Left hindlimb (tissue), 1 donor: ENCODE measurements at places on chromosomes 1 and 21.

DNA sequence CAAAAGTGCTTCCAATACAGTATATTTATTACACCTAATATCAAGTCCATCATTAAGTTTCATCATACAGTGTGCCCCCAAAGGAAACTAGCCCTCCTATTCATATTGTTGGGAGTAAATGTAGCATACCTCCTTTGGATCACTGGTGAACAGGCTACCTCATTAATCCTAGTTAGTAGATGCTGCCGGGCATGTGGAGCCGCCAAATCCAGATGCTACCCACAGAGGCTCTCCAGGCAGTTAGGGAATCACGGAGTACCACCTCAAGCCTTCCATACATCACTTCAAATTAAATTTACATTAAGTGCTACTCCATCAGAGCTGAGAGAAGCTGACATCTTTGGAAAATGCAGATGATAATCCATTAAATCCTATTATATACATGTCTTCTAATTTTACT lies 121.7 kb upstream of the FOXD3 start:
- no peak for DNase-seq

DNA sequence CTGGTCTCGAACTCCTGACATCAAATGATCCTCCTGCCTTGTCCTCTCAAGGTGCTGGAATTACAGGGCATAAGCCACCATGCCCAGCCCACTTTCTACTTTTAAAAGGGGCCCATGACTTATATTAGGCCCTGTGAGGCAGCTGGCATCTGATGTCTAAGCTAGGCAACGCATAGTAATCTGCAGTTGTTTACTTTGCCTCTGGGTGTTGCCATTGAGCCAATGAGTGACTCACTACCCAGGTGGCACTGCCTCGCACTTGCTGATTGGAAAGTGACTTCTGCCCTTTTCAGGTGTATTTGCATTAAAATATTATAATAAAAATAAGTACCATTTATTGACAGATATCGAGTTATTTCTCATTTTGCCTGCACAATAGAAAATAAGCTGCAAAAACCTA lies 84.9 kb downstream of the KIF14 start:
- no peak for DNase-seq

- DNase-seq, result no peak
These were observed 10.9 kb downstream of the PCSK9 start for GRCh38 chr1:55050283-55050682.

GRCh38 chr1:116460261-116460660 lies 87.2 kb downstream of the ATP1A1 start:
- no peak for DNase-seq

- DNase-seq, result no peak
These were observed 233.8 kb downstream of the RHOU start for GRCh38 chr1:228968891-228969606.

GRCh38 chr1:15957221-15958095 lies 18.4 kb downstream of the ZBTB17 start:
- DNase-seq, result no peak

- no peak for DNase-seq
These were observed 15.7 kb downstream of the GPR3 start for GRCh38 chr1:27408151-27408550.

GRCh38 chr21:40853956-40854688 lies 7.2 kb upstream of the DSCAM start:
- no peak for DNase-seq

DNA sequence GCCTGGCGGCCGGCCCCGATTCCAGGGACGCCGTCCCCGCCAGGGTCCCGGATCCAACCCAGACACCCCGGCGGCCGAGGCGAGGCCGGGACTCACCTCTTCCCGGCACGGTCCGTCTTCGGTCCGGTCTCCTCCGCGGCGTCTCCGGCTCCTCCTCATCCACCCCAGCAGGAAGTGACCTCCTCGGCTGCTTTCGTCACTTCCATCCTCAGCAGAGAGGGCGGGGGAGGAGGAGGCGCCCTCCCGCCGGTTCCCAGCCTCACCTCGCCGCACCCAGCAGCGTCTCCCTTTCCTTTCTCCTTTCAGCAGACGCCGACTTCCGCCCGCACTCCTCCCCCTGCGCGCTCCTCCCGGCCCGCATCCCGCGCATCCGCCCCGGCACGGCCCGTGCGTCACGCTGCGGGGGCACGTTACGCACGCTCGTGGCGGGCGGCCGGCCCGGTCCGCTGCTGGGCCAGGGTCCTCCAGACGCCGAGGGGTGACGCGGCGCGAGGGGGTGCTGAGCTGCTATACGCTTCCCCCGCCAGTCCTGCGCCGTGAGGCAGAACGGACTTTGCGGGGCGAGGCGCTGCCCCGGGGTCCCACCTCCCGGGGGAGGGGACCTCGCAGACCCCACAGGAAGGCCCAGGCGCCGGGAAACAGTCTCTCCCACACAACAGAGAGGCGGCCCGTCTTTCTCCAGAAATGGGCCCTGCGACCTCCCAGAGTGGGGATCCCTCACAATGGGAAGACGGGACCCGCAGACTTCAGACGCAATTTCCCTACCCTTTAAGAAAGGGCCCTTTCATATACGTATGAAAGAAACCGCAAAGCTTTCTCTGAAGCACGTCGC lies at the start of gene ETV3:
ETV3 (minus strand) TSS at position 176 of the 832 bp plus-strand sequence. CDS start 2,043 bp downstream, outside the sequence.
- DNase-seq, result peak; percentile 94

GRCh38 chr1:190168893-190169280 lies 308.8 kb downstream of the BRINP3 start:
- no peak for DNase-seq

DNA sequence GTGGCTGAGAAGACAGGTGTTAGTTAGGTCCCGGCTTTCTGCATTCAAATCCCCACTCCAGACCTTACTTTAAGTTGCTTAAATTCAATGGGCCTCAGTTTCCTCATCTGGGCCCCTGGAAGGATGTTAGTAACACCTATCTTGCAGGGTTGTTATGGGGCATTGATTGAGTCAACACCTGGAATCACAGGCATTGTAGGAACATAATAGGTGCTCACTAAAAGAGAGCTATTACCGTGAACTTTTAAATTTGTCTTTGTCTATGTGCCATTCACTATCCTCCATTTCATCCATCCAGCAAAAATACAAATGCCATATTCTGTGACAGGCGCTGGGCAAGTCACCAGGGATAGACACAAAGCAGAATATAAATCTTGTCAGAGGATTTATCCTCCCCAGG lies 10.5 kb upstream of the MAPKAPK2 start:
- no peak for DNase-seq

DNA sequence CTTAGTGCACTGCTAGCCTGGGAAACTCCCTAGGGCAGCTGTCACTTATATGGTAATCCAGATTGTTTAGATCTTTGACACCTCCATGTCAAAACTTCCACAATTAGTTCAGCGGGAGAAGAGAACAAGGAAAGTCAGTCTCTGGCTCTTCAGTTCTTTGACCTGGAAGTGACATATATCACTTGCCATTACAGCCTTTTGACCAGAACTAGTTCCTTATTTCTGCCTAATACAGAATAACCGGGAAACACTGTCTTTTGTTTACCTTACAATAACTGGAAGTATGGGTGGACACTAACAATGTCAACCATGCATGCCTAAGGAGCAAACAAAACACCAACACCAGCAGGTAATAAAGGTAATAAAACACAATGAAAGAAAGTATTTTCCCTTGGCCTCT lies 68.3 kb downstream of the C4BPA start:
- no peak for DNase-seq

- no peak for DNase-seq
These were observed 53.9 kb downstream of the FH start for GRCh38 chr1:241465673-241466072.

- no peak for DNase-seq
These were observed 842 bp upstream of the ZC3H12A start for GRCh38 chr1:37473431-37474045.

DNA sequence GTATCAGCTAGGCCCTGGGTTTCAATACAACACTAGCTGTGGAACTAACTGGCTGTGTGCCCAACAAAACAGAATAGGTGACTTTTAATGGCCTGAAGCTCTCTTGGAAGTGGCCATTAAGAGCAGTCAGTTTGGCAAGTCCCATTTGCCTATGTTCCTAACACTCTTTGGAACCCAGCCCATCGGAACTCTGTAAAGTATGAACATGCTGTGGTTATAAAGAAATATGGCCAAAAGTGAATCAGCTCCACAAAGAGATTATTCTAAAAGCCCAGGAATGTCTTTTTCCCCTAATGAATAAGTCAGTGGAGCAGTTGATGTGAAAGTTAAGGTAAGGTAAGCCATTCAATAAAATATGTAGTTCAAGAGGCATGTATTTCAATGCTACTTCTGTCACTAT lies 223.7 kb upstream of the ADAMTS5 start:
- DNase-seq, result no peak

- no peak for DNase-seq
These were observed 53.5 kb upstream of the CHODL start for GRCh38 chr21:18191139-18191538.

GRCh38 chr1:27342391-27342777 lies 562 bp downstream of the SYTL1 start:
- DNase-seq, result no peak
